Stimulated activated CD8-positive, alpha-beta memory T cell treated with anti-CD3 and anti-CD28 coated beads, Interleukin-7, amount 100 ng/mL, for 1 hour (primary cell): ENCODE measurements at places on chromosomes 16 and 17.

- DNase-seq = no peak
Observed at GRCh38 chr17:79306424-79307318, 232.0 kb downstream of the ENGASE start.

GRCh38 chr17:52159246-52160135 lies 977 bp upstream of the CA10 start:
- DNase-seq = no peak

DNA sequence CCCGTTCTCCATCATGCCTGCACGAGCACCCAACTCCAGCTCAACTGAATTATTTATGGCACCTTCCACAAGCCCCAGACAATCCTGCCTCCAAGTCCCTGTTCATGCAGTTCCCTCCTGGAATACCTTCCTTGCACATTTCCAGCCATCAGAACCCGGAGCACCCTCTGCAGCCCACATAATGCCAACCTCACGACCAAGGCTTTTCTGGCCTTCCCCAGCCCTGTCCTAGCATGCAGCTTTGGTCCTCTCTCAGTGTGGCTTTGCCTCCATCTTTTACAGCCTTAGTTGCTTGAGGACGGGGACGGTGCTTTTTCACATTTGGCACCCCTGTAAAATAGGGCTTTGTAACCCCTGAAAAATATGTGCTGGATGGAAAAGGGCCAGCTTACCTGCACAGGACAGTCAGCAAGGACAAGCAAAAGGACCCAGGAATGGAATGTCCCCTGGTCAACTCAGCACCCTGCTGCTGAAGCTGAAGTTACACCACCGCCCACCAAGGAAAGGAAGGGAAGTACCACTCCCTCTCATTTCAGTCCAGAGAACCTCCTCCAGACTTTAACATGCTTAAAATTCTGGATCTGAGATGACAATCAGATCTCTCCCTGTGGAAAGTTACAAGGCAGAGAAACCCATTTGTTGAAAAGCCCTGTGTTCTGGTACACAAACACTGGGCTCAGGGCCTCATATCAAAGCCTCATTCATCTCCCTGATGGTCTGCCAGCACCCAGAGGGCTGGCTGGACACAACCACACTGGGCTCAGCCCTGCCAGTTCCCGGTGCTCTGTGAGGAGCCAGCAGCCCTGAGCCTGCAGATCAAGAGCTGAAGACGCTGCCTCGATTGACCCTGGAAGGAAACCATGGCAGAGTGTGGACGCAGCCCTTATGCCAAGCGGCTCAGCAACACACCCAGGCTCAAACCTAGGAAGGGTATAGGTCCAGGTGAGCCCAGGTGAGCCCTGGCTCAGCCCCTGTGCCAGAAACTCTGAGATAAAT lies 2.9 kb downstream of the SLC39A11 start:
- DNase-seq = no peak

DNA sequence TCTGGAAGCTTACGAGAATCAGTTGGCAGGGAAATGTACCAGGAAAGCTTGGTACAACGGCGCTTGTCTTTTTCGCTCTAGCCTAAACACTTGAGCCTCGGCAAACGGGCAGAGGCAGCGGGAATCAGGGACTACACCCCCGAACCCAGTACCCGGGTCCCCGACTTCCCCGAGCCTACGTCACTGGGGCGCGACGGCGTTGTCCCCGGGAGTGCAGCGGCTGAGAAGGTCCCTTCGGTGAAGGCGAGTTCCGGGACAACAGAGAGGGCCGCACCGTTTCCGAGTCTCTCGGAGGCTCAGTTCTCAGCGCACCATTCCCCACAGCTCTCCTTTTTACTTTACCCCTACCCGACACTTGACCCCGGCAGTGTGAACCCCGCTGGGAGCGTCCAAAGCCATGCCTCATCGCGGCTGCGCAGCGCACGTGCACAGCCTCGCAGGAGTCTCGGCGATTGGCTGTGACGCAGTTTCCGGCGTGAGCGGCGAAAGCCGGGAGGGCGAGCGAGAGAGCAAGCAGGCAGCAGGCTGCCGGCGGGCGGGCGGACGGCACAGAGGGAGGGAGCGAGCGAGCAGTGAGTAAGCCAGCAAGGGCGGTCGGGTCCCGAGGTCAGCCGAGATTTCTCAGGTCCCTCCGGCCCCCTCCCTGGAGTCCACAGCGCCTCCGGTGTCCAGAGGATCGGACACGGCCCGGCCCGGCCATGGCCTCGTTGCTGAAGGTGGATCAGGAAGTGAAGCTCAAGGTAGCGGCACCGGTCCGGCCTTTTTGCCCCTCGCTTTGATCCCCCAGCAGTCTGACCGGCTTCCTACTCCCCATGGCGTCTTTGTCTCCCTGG lies at the start of gene PSME3:
TSS of gene PSME3 (plus strand) at position 464 of the 833 bp plus-strand sequence. CDS start at position 699, 235 bp downstream.
- DNase-seq = peak; percentile 81
